Tibial nerve (tissue), 4 donors: ENCODE measurements at places on chromosomes 4 and X. TPM values are rescaled to one million over a fixed set of nuclear protein-coding genes. Genes with fewer than 3 reads are reported as not detected.

DNA sequence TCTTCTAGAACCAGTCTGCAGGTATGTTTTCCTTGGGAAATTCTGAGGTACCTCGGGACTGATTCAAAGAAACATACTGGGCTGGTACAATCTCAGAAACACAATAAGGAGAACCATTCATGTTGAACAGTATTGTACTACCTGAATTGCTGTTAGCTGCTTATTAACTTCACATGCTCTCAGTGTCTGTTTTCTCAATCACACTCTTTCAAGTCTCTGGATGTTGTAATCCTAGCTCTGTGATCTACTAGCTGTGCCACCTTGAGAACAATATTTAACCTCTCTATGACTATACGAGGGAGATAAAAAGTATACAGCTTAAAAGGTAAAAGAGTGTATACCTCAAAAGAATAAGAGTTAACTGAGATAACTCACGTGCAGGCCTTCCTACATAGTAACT, 10.3 kb downstream of the CCDC158 start:
- no peaks in the 10 kb centered on the region for H3K36me3 ChIP-seq
- H3K27me3 ChIP-seq: no peaks in the 10 kb centered on the region
- no peaks in the 10 kb centered on the region for H3K4me1 ChIP-seq
- DNase-seq: no peak

GRCh38 chr4:116537828-116538227, 547.5 kb downstream of the TRAM1L1 start:
- no peak for DNase-seq
- no peak overlapping the region for H3K4me3 ChIP-seq
- H3K27ac ChIP-seq: no peak overlapping the region
- H3K36me3 ChIP-seq: no peaks in the 10 kb centered on the region

DNA sequence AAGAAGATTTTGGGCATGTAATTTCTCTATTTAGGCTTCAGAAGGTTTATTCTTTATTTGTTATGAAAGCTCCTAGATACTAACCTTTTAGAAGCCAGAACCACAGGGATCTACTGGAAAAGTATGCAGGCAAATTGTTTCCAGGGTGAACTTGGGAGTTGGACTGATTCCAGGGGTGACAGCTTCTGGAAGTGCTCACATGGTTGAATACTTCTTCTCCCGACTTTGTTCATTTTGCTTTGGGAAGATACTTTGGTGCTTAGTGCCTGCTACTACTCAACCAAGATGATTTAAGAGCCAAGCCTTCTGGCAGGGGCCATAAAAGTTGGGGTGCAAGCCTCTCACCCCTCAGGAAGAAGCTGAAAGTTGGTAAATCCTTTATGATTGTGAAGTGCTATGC, 445.6 kb downstream of the ACTRT1 start:
- no peaks in the 10 kb centered on the region for H3K27me3 ChIP-seq
- no peaks in the 10 kb centered on the region for H3K4me1 ChIP-seq
- H3K4me3 ChIP-seq: no peak overlapping the region
- no peak for DNase-seq
- H3K27ac ChIP-seq: no peak overlapping the region
- no peaks in the 10 kb centered on the region for H3K36me3 ChIP-seq

The SSX2B gene
- total RNA-seq: not detected

DNA sequence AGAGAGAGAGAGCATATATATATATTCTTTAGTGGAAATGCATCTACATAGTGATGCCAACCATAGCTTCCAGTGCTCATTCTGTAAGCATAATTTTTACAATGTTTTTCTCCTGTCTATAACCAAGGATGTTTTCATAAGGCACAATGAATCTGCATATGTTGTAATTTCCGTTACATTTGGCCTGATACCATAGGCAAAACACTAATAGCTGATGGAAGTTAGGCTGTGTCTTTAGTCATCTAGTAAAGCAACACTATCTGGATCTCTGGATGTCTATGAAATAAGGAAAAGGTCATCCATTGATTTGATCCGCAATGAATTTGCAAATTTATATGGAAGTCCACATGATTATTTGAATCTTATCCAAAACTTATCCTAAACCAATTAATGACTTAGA, 8.1 kb downstream of the PCDH7 start:
- no peaks in the 10 kb centered on the region for H3K4me1 ChIP-seq
- H3K4me3 ChIP-seq: no peak overlapping the region
- H3K27me3 ChIP-seq: no peaks in the 10 kb centered on the region
- no peak for DNase-seq
- no peak overlapping the region for H3K27ac ChIP-seq

GRCh38 chr4:152079543-152080293, 318.9 kb upstream of the GATB start:
- DNase-seq: no peak
- no peak overlapping the region for H3K27ac ChIP-seq
- no peaks in the 10 kb centered on the region for H3K27me3 ChIP-seq
- H3K36me3 ChIP-seq: no peaks in the 10 kb centered on the region
- H3K4me3 ChIP-seq: no peak overlapping the region

GRCh38 chr4:26337612-26338011, 16.8 kb downstream of the RBPJ start:
- no peak for DNase-seq
- peaks cover 40% of the 10 kb centered on the region for H3K4me1 ChIP-seq
- no peak overlapping the region for H3K4me3 ChIP-seq
- H3K27me3 ChIP-seq: no peaks in the 10 kb centered on the region
- no peaks in the 10 kb centered on the region for H3K36me3 ChIP-seq
- H3K27ac ChIP-seq: no peak overlapping the region

The CTAG2 gene
- total RNA-seq: not detected

The RASSF6 gene
- not detected for total RNA-seq

GRCh38 chrX:12974796-12975669, at the start of gene TMSB4X:
Gene TMSB4X (plus strand): TSS chrX:12975110.
- peak within 1 kb of the TSS; percentile 66 for H3K4me3 ChIP-seq
- H3K4me1 ChIP-seq: peaks cover 6% of the 10 kb centered on the region
- peaks cover 16% of the 10 kb centered on the region for H3K27me3 ChIP-seq
- H3K36me3 ChIP-seq: no peaks in the 10 kb centered on the region

The MAP9 gene
- total RNA-seq: 17.4 TPM

The CT45A3 gene
- total RNA-seq: not detected

DNA sequence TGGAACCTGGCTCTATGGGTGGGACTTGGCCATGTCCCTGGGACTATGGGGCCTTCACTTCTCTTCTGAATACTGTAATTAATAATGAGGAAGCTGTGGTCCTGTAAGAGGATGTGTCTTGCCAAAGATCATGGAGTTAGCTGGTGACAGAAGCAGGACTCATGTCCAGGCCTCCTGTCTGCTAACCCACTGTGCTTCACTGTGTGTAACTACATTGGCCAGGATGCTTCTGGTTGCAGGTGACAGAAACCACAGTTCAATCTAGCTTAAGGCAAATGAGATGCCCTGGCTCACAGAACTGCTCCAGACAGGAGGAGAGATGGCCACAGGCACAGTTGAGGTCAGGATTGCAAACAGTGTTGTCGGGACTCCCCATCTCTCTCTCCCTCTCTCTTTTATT, 3.1 kb downstream of the MTMR1 start:
- no peaks in the 10 kb centered on the region for H3K27me3 ChIP-seq
- no peaks in the 10 kb centered on the region for H3K4me1 ChIP-seq
- no peak overlapping the region for H3K4me3 ChIP-seq

GRCh38 chrX:102514536-102514935, 2.0 kb downstream of the TMSB15A start:
- H3K4me1 ChIP-seq: no peaks in the 10 kb centered on the region
- H3K36me3 ChIP-seq: no peaks in the 10 kb centered on the region
- H3K27ac ChIP-seq: no peak overlapping the region

DNA sequence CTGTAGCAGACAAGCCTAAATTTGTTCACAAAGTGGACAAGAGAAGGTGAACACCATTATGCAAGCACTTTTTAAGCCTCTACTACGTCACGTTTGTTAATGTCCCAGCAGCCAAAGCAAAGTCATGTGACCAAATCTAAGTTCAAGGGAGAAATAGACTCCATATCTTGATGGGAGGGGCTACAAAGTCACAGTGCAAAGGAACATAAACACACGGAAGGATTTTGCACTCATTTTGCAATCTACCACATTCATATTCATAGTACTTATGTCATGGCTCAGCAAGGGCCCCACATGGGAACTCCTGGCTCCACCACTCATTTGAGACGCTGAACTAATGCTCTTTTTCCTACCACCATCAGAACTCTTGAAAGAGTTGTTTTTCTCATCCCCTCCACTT, 139.0 kb upstream of the JADE1 start:
- H3K27me3 ChIP-seq: no peaks in the 10 kb centered on the region
- no peak overlapping the region for H3K4me3 ChIP-seq

The CT45A10 gene
- total RNA-seq: not detected

The H2BW2 gene
- not detected for total RNA-seq

- H3K27me3 ChIP-seq: no peaks in the 10 kb centered on the region
- no peaks in the 10 kb centered on the region for H3K4me1 ChIP-seq
- H3K27ac ChIP-seq: no peak overlapping the region
- no peak for DNase-seq
Measured at GRCh38 chr4:146114066-146114465, 61.5 kb upstream of the LSM6 start.

GRCh38 chr4:169416997-169417396, 146.2 kb upstream of the SH3RF1 start:
- H3K4me3 ChIP-seq: no peak overlapping the region
- no peaks in the 10 kb centered on the region for H3K36me3 ChIP-seq
- no peaks in the 10 kb centered on the region for H3K4me1 ChIP-seq
- H3K27ac ChIP-seq: no peak overlapping the region
- no peaks in the 10 kb centered on the region for H3K27me3 ChIP-seq

The FAM114A1 gene
- total RNA-seq: 107 TPM

- H3K4me1 ChIP-seq: no peaks in the 10 kb centered on the region
- no peak overlapping the region for H3K4me3 ChIP-seq
- H3K36me3 ChIP-seq: no peaks in the 10 kb centered on the region
- H3K27ac ChIP-seq: no peak overlapping the region
Measured at GRCh38 chr4:123234955-123235354, 161.6 kb upstream of the SPRY1 start.

- no peak overlapping the region for H3K27ac ChIP-seq
- no peak overlapping the region for H3K4me3 ChIP-seq
- H3K4me1 ChIP-seq: no peaks in the 10 kb centered on the region
- no peaks in the 10 kb centered on the region for H3K36me3 ChIP-seq
- no peaks in the 10 kb centered on the region for H3K27me3 ChIP-seq
Measured at GRCh38 chr4:15809466-15809865, 31.3 kb downstream of the CD38 start.

GRCh38 chrX:781224-782204, 150.9 kb downstream of the SHOX start:
- H3K27ac ChIP-seq: no peak overlapping the region
- H3K36me3 ChIP-seq: no peaks in the 10 kb centered on the region
- H3K4me3 ChIP-seq: no peak overlapping the region
- DNase-seq: no peak
- no peaks in the 10 kb centered on the region for H3K4me1 ChIP-seq

- H3K36me3 ChIP-seq: peaks cover 30% of the 10 kb centered on the region
- no peak overlapping the region for H3K27ac ChIP-seq
- H3K4me1 ChIP-seq: no peaks in the 10 kb centered on the region
- H3K27me3 ChIP-seq: no peaks in the 10 kb centered on the region
Measured at GRCh38 chr4:1658146-1658545, 26.0 kb downstream of the FAM53A start.
